ENCODE measurements at places on chromosomes 7 and 10.

DNA sequence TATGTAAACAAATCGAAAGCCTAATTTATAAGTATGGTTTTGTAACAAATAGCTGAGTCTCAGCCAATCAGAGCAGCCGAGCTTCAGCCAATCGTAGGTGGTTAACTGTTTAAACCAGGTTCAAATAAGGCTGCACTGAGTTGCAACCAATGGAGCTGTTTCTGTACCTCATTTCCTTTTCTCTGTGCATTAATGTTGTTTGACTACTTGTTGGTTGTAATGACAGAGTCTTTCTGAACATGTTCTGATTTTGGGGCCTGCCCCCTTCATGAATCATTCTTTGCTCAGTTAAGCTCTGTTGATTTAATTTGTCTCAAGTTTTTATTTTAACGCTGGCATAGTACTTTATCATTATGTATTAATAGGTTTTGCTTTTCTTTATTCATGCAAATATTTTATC lies 14.6 kb downstream of the OTUD1 start:
- DNase-seq, result no peak

DNA sequence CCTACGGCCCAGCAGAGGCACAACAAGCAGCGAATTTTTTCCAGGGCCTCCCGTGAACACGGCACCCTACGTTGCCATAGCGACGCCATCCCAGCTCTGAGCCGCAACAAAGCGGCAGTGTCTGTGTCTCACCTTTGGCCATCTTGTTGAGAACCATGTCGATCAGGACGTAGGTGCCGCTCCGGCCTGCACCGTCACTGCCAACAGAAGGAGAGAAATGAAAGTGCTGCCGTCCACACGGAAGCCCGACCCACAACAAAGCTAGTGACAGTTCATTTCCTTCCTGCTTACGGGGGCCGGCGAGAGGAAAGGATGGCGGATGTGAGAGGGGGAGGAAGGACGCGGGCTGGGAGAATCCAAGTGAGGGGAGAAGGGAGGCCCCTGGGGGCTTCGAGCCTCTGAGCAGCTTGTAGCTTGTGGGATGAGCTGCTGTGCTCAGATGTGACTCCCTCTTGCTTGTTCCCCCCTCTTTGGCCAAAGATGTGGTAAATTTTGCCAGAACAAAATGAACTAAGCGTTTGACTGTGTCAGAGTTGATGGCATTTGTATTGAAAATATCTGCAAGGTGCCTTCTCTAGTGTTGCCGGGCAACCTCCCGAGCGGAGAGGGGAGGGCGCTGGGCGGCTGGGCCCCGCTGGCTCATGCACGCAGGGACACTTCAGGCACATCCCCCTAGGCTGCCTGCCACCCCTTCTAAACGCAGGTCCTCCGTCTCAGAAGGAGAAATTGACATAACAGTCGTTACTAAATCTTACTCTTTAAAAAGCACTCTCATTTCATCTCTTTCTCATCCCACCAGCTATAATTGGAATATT lies 232.2 kb downstream of the DNAJB6 start:
- DNase-seq, result no peak

GRCh38 chr10:3066317-3067117 lies 831 bp upstream of the PFKP start:
- no peak for DNase-seq

- no peak for DNase-seq
These were observed 78.5 kb upstream of the LYZL1 start for GRCh38 chr10:29210266-29210868.

DNA sequence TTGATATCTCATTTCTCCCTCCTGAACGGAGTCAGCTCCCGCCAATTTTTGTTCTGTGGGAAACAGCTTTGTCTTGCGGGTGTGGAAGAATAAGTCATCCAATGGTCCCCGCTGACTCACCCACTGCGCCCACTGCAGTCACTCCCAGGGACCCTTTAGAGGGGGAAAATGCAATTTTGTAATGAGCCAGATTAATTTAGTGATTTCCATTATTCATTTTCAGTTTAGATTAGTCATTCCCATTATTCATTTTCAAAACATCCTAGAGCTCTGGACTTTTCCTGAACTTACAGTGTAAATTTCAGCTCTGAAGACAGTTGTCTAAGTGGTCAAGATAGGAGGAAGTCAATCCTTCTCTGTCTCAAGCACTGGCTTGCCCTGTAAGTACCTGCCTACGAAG lies 154.9 kb upstream of the TMEM72 start:
- no peak for DNase-seq

GRCh38 chr7:13414661-13415107 lies 574.8 kb downstream of the ETV1 start:
- no peak for DNase-seq

- DNase-seq, result no peak
These were observed 115.9 kb downstream of the ADCY1 start for GRCh38 chr7:45689797-45690761.

- peak; percentile 48 for DNase-seq
These were observed 6.9 kb upstream of the WIPI2 start for GRCh38 chr7:5183155-5183554.

GRCh38 chr10:127945341-127945758 lies 38.4 kb downstream of the PTPRE start:
- DNase-seq, result peak; percentile 37

DNA sequence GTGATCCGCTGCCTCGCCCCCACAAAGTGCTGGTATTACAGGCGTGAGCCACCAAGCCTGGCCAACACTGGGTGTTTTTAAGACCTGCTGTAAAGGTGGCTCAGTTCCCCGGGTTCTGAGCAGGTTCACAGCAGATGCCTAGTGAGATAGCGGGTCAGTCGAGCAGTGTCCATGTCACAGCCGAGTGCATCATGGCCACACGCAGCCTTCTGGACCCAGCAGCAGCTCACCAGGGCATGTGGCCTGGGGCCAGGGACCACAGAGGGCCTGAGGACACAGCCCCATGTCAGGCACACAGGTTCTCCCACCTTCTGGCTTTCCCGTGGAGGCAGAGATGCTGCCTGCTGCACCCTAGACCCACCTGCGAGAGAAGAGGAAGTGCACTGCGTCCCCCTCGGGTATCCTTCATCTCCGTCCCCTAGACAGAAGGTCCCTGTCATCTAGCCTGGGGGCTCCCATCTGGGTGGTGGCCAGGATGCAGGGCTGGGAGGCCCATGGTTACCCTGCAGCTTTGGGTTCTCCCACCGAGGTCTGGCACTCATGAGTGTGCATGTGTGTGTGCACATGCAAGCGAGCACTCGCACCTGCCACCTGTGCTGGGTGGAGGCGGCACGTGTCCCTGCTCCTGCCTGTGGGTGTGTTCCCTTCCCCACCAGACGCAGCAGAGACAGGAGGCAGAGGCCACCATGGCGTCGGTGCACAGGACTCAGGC lies 98.6 kb downstream of the NKX6-2 start:
- DNase-seq, result no peak

DNA sequence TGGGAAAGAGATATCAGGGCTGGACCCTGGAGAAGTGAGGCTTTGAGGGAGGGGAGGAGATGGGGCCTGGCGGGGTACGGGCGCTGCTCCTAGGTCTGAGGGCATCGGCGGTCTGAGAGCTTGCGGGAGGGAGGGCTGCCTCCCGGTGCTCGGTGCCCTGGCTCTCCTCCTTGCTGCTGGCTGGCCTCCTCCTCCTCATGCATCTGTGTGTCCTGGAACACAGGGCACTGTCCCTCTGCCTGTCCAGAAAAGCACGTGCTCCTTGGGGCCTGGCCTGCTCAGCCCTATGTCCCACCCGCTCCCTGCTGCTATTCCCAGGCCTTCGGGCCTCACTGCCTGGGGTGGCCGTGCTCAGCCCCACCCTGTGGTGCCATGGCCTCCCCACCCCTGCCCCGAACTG lies 166.9 kb downstream of the RNF216 start:
- no peak for DNase-seq

- no peak for DNase-seq
These were observed 12.3 kb downstream of the DDC start for GRCh38 chr7:50552921-50553320.

DNA sequence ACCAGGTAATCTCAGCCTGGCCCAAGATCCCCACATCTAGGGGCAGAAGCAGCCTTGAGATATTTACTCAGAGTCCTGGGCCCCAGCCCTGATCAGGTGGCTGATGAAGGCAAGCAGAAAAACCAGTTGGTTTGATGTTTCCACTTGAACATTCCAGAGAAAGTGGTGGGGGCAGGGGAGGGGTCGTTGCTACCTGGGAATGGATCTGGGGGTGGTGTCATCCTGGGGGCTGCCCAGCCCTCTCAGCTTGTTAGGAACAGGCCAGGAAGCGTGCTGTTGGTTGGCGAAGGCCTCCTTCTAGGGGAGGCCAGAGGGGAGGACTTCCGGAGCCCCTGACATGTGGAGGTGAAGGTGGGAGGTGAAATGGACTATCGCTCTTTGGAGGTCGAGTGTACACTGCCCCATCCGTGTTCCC lies 3.7 kb upstream of the ABHD11 start:
- peak; percentile 88 for DNase-seq

GRCh38 chr10:112950714-112951358 lies 789 bp downstream of the TCF7L2 start:
- DNase-seq, result no peak

- DNase-seq, result no peak
These were observed 714.8 kb downstream of the CCSER2 start for GRCh38 chr10:85043207-85043606.

DNA sequence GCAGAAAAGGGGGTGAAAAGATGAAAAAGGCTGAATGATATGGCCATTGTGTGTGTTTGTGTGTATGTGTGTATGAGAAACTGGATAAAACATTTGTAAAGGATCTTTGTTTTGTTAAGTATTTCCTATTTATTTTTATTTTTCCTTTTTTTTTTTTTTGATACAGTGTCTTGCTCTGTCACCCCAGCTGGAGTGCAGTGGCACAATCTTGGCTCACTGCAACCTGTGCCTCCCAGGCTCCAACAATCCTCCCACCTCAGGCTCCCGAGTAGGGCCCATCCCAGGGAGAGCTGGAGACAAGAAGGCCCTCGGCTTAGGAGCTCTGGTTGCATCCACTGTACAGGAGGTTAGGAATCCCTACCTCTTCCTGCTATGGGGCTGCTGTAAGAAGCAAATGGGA lies 6.9 kb upstream of the CALML5 start:
- no peak for DNase-seq

DNA sequence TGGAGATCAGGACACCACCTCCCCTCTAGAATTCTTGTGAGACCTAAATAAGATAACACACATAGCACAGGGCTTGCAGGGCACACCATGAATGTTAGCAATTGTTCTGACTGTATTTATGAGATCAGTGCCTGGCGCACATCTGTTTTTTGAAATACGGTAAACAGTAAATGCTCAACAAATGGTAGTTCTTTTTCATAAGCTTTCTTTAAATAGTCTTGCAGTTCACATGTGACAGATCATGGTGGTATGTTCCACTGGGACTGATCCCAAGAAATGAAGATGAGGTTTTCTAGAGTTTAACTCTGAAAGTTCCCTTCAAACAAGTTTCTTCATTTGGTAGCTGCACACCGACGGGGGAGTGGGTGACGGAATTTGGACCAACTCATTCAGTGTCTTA lies 34.8 kb downstream of the CREB5 start:
- no peak for DNase-seq

DNA sequence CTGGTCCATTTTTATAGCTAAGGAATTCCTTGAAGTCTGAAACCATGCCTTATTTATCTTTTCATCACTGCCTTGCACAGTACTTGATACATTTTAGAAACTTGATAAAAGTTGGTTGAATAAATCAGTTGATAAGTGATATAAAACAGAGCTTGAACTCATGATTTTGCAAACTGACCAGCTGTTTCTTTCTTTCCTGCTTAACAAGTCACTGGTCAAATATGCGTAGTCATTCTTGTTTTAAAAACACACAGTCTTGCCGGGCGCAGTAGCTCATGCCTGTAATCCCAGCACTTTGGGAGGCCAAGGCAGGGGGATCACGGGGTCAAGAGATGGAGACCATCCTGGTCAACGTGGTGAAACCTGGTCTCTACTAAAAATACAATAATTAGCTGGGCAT lies 6.3 kb downstream of the TPST1 start:
- no peak for DNase-seq

- no peak for DNase-seq
These were observed at the start of gene DIP2C for GRCh38 chr10:689452-690371. Gene DIP2C (minus strand): TSS chr10:689668. CDS start chr10:689578, 90 bp downstream.

GRCh38 chr10:58086144-58086762 lies 181.4 kb downstream of the IPMK start:
- peak; percentile 18 for DNase-seq

GRCh38 chr7:157253850-157254249 lies 83.0 kb upstream of the DNAJB6 start:
- DNase-seq, result peak; percentile 81

DNA sequence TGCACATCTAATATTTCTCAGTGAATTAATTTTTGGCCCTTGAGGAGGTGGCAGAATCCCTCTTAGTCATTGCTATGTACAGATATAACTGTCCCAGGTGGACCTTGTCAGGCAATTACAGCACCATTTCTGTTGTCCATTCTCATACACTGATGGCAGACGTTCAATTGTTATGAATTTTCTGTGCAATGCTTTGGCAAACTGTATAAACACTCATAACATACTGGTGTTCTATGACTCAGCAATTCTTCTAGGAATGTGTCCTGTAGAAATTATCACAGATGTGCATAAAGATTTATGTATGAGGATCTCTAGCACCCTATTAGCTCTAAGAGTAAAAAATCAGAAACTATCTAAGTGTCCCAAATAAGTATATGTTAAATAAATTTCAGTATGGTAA lies 80.8 kb downstream of the DNAJB9 start:
- DNase-seq, result no peak

DNA sequence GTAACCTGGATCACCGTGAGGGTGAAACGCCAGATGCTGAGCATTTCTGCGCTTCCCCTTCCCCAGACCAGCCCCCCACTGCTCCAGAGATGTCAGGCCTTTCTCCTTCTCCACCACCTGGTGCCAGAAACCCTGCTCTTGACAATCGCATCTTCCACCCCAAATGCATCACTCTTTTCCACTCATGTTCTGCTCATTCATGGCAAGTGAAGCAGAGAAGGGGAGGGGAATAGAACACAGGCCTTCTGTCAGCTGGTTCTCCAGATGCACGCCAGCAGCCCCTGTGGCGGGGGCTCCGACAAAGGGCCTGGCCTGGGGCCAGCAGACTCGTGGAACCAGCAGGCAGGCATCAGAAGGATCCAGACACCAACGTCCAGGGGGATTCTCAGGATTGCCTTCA lies 68.5 kb upstream of the SVIL start:
- peak; percentile 57 for DNase-seq

GRCh38 chr7:54349229-54349628 lies 192.9 kb upstream of the VSTM2A start:
- DNase-seq, result no peak

DNA sequence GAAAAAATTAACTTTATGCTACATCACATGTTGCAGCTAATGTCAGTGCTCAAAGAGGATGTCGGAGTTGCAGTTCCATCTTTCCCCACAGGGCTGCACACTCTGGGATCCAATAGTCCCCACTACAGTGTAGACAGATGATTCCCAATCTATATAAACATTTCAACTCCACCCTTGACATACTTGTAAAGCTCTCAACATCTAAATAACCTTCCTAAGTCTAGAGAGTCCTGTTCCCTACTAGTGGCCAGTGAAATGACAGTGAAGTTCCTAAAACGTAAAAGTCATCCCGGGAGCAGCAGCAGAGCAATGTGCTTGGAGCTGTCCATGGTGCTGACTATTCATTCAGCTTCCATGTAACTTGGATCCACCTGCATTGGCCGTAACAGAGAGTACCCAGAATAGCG lies 145.1 kb downstream of the GRM8 start:
- DNase-seq, result no peak

GRCh38 chr10:51224671-51225161 lies 150.4 kb downstream of the PRKG1 start:
- no peak for DNase-seq

- DNase-seq, result no peak
These were observed 90.2 kb downstream of the PPP1R9A start for GRCh38 chr7:94997547-94997946.

All from DMS79 (cell line).